ENCODE measurements at places on chromosomes 7 and 10.

DNA sequence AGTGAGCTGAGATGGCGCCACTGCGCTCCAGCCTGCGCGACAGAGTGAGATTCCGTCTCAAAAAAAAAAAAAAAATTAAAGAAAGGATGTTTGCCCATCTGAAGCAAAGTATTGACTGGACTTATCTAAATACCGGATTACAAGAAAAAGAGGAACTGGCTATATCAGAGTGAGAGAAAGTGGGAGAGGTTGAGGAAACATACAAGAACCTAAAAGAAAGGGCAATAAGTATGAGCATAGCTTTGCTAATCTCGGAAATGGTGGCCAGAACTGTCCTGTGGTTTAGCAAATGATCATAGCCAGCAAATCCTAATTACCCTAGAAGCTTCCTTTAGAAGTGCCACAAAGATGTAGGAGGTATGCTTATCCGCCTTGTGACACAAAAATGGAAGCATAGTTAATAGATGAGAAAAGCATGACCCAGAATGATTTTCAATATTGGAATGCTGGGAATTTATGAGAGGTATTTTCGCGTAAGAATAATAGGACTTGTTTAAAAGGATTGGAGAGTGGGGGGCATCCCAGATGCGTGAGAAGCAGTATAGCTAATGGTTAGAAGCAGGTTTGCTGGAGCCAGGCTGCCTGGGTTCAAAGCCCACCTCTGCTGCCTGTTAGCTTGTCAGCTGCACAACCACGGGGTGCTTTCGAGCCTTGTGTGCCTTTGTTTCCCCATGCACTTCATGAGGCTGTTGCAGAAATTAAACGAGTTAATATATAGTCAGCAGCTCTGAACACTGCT is 1.2 kb upstream of the GTPBP4 start:
- DNase-seq, result no peak

GRCh38 chr7:114806590-114807162 is 115.2 kb upstream of the MDFIC start:
- DNase-seq, result no peak

DNA sequence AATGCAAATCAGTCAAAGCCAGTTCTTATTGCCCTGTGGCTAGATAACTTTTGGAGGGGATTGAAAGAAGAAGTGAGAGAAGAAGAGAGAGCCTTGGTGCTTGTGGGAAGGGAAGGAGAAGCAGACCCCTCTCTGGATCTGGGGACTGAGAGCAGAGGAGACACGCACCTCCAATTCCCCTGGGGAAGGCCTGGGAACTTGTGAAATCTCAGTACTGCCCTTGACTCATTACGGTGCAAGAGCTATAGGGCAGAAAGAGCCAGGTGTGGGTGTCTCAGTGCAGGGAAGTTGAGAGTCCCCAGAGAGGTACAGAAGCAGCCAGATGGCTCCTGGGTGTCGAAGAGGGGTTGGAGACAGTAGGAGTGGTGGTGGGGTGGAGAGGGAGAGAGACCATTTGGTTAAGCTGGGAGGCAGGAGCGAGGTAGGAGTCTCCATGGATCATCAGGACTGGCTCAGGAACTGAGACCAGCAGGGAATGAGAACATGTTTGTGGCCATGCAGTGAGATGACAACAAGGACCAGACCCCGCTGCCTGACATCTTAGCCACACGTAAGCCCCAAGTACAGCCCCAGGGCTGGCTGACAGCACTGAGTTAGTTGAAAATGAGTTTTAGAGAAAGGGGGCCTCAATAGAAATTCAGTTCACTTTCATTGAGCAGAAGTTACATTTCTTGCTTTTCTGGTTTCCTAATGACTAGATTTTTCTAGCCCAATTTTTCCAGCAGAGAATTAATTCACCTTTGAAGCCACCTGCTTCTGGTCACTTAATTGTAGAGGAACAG is 238.2 kb downstream of the BUB3 start:
- DNase-seq, result no peak

DNA sequence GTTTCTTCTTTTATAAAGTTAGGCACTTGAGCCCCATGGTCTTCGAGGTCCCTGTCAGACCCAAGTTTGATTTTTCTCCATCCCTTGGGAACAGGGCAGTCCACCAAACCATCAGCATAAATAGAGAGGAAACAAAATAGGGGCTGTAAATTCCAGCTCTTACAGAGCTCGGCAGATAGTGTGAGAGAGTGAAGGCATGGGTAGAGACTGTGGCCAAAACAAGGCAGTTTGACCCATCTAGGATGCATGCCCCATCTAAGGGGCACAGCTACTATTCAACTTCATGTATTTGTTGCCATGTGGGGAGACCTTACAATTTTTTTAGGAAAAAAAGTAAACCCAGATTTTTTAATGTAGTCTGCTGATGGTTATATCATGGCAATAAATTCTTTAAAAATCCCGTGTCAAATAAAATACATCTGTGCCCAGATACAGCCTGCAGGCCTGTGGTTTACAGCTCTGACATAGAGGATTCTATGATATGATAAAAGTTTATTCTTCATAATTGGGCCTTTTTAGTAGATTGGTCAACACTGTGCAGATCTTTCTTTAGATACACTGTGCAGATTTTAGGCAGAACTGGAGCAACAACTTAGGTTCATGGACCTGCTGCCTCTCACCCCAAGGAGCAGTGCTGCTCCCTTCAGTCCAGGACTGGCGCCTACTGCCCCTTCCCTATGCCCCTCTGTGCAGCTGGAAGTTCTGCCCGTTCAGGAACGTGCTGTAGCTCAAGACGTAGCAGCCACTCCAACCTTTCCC is 5.3 kb downstream of the PPP1R3C start:
- DNase-seq, result no peak

- DNase-seq, result no peak
Measured at GRCh38 chr10:43214071-43214955, 52.6 kb downstream of the RASGEF1A start.

DNA sequence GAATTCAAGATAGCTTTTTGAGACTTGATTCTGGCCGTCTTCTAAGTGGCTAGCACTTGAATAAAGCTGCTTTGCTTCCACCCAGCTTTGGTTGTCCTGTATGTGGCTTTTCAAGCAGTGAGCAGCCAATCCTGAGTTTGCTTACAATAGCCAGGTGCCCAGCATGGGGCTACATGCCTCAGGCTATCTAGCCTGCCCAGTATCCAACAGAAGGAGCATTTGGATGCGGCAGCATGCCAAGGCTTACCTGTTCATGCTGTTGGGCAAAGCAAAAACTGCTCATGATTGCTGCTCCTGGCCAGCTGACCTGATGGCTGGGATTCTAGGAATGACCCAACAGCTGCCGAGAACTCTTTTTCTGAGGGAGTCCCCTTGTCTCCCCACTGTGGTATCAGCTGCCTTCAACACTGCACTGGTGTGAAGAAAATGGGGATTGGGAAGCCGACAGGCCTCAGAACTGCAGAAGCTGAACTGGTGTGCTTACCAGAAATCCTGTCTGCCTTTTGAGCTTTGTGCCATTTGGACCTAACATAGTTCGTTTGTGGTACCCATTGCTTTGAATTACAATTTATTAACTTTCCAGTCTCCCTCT is 618.9 kb upstream of the IGFBP3 start:
- no peak for DNase-seq

GRCh38 chr7:45122975-45123860 is 11.7 kb upstream of the TBRG4 start:
- DNase-seq, result no peak

- no peak for DNase-seq
Measured at GRCh38 chr7:11716185-11716584, 115.8 kb downstream of the THSD7A start.

- no peak for DNase-seq
Measured at GRCh38 chr7:147062897-147063296, 946.3 kb downstream of the CNTNAP2 start.

GRCh38 chr7:26202019-26202990 is 760 bp downstream of the CBX3 start:
- peak; percentile 47 for DNase-seq

DNA sequence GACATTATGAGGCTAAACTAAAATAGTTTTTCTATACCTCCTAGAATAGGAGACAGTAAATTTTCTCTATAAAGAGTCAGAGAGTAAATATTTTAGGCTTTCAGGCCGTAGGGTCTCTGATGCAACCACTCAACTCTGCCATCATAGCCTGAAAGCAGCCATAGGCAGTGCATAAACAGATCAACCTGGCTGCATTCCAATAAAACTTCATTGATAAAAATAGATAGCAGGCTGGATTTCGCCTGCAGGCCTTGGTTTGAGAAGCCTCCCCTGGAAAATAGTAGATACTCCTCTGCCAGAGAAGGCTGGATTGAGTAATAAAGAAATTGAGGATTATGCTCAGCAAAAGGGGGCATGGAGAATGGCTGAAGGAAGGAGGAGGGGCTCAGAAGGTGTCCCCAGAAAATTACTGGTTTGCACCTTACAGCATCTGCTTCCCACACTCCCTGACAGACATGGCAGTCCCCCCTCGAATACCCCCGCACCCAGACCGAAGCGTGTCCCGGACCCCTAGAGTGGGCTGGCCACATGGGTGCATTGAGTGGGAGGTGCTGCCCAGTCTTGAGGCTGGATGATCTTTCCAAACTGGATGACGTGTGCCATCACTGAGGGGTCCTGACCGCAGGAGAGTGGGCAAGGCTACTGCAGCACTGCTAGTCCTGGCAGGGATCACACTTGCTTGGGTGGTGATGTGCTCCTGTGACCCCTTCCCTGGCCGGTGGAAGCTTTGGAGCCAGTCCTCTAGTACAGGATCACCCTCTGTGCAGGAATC is 126.6 kb downstream of the PTPN20 start:
- DNase-seq, result no peak

- DNase-seq, result no peak
Measured at GRCh38 chr10:130847170-130847569, 464.4 kb downstream of the TCERG1L start.

- DNase-seq, result no peak
Measured at GRCh38 chr7:98617051-98617959, at the start of gene NPTX2. TSS of gene NPTX2 (plus strand) at chr7:98617285. CDS start at chr7:98617462, 177 bp downstream.

- no peak for DNase-seq
Measured at GRCh38 chr10:126731610-126731990, 61.1 kb upstream of the C10orf90 start.

DNA sequence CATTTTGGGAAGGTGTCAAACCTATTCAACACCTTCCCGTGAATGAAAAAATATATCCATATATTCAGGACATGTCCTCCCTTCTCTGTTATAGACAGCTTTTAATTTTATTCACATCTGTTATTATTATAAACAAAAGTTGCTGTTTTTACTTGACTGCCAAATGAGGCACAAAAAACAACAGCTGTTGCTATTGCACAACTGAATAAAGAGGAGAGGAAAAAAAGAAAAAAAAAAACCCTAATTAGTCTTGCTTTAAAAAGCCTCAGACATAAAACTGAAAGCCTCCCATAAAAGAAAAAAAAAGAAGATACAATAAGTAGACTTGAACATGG is 153.4 kb downstream of the BMPER start:
- DNase-seq, result no peak

- DNase-seq, result no peak
Measured at GRCh38 chr7:151728746-151729145, 148.2 kb downstream of the PRKAG2 start.

- DNase-seq, result no peak
Measured at GRCh38 chr10:84176836-84177474, 3.4 kb downstream of the GPR15LG start.

DNA sequence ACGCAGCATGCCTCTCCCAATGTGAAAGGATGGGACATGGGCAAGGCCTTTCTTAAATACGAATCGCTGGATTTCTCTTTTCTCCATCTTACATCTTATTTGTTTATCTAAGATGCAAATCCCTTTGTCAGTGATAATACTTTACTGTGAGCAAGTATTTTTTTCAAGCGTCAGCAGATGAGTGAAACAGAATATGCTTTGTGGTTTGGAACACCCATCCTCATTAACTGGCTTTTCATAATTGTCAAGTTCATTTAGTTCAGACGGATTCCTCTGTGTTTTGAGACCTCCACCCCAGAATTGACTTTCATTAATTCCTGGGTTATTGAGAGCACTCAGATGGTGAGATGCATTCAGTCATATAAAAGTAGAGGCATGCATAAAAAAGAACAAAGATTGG is 149.8 kb downstream of the NSUN6 start:
- no peak for DNase-seq

GRCh38 chr7:43530553-43531410 is 52.1 kb upstream of the STK17A start:
- no peak for DNase-seq

DNA sequence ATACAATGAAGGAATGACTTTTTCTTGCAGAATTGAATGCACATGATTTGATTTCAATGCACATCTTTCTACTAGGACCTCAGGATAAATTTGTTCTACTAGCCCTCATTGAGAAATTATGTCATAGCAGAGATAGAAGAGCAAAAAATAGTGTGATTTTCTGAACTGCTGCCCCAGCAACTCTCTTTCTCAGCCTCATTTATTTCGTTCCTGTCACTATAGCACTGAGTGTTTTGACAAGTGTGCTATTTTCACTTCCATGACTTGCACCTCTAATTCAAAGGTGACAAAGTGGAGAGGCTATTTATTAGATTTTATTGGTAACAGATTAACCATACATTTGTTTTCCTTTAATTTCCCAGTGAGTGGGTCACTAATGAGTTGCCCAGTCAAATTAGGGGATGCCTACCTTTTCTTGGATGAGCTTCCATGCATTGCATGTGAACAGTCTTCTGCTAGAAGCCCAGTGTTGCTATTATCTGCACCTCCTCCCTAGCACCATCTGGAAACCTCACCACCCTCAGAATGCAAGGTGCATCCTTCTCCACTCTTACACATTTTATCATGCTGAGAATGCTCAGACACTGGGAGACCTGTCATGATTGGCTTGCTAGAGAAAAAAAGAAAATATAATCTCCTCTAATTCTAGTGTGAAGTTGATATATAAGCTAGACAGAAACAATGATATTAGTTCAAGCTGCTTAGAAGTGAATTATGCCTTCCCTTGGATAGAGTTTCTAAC is 119.6 kb upstream of the CTTNBP2 start:
- DNase-seq, result no peak

Data from CD8-positive, alpha-beta T cell (primary cell).